T-helper 22 cell (primary cell): ENCODE measurements at places on chromosomes 5 and 9.

DNA sequence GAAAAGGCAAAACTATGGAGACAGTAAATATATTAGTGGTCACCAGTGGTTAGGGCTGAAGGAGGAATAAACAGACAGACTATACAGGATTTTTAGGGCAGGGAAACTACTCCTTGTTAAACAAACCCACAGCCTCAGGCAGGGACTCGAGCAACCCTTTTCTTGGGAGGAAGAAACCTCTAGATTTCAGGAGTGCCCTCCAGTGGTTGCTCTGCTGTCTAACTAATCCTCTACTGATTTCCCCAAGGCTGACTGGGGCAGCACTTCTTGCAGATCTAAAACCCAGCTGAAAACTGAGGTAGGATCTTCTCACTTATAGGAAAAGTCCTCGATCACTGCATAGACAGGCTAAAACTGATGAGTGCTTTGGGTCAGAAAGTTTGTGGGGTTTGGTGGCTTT is 176.8 kb downstream of the ISOC1 start:
- DNase-seq: no peak

DNA sequence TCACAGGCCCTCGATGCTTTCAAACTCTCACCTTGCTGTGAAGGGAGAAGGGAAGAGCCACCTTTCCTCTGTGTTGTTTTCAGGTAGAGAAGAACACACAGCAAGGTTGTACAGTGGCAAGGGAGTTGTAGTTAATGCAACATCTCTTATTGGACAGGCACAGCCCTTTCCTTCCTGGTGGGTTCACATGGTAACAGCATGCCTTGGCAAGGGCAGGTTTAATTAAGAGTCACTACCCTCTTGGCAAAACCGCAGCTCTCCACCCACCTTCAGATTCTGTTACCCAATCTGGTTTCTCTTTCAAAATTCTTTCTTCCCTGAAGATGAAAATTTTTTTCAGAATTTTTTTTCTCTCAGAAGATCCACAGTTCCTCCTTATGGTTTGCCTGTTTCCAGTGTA is 253.1 kb downstream of the TLR4 start:
- DNase-seq: no peak

GRCh38 chr9:2623288-2624050 is 1.9 kb downstream of the VLDLR start:
- DNase-seq: no peak

DNA sequence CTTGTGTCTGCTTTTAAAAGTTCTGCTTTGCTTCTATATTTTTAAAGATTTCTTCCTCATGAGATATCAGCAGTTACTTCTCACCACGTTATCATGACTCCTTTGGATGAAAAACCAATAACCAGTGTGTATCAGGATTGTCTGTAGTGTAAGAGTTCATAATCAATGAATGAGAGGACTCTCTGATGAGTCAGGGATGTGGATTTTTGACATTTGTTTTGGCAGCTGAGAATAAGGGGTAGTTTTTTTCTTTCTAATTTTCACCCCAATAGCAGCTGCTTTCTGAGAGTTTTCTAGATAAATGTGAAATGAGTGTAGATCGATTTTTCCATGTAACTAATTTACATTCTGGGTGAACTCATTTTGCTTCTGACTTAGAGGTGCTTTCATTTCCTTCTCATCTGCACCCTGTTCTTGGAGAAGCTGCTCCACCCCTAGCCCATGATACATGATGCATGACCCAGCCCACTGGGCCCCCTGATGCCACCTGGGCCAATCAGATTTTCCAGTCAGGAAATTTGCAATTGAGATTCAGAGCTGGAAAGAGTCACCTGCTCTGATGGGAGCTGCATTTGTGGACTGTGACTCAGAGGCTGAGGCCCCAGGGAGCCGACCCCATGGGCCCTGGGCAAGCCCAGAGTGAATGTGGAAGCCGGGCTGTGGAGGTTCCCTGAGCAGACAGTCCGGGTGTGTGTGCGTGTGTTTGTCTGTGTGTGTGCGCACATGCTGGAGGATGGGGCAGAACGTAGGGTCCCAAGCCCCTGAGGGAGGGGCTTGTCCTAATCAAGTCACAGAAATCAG is 159.3 kb downstream of the RGS3 start:
- no peak for DNase-seq

- DNase-seq: no peak
Measured at GRCh38 chr9:131976157-131977108, 103.2 kb downstream of the MED27 start.

DNA sequence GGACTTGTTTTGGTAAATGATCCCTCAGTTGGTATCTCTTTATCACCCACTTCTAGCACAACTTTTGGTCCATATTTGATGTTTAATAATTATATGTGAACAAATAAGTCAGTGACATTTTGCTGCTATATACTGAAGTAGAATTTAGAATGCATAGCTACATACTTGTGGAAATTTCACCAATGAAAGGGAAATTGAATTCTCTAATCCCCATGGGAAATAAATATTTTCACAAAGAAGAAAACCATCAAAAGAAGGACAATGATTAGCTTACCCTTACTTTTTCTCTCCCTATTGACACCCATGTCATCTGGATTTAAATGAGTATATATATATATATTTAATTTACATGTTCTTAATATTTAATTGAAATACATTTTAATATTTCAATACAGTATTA is 94.3 kb upstream of the DAB2 start:
- DNase-seq: no peak

- DNase-seq: no peak
Measured at GRCh38 chr5:50853151-50853550, 186.7 kb downstream of the PARP8 start.

DNA sequence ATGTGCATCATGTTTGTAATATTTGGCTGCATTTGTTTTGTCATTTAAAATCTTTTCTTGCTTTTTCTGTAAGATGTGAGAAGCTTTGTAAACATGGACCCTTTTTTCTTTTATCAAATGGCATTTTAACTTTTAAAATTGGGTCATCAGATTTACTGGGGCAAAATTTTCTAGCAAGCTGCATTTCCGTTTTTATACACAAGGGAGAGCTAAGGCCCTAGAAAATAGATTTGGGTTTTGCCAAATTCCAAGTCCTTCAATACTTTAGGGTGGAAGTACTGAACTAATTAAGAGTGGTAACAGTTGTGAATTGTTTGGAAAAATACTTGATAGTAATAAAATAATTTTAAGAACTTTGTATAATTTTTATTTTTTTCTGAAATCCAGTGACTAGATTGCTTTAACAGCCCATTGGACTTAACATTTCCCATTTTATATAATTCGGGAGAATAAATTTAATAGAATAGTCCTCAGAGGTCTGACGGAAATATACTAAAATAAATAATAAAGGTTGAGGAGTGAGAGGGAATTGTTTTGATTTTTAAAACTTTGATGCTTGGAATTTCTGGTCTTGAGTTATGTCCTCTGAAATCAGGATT is 117.4 kb downstream of the SMARCA2 start:
- no peak for DNase-seq
